BJ (cell line): ENCODE measurements at places on chromosomes 4 and X.

DNA sequence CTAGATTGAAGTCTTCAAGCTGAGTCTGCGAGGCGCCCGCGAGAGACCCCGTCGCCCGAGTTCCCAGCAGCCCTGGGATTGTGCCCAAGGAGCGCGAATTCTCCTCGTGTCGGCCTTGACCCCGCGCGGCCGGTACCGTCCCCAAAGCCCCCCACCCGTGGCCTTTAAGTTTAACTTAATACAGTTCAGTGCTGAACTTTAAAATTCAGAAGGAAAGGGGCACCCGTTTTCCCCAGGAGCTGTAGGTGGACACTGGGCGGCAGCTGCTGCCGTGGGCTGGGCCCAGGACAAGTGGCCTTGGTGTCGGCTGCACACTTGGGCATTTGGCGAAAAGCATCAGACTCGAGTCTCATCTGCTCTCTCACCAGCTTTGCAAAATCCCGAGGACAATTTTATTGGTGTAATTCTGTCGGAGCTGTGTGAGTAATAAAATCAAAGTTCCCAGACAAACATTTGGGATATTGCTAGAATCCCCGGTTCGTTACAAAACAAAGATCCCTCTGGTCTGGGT lies 634 bp downstream of the CWH43 start:
- no peak for DNase-seq

DNA sequence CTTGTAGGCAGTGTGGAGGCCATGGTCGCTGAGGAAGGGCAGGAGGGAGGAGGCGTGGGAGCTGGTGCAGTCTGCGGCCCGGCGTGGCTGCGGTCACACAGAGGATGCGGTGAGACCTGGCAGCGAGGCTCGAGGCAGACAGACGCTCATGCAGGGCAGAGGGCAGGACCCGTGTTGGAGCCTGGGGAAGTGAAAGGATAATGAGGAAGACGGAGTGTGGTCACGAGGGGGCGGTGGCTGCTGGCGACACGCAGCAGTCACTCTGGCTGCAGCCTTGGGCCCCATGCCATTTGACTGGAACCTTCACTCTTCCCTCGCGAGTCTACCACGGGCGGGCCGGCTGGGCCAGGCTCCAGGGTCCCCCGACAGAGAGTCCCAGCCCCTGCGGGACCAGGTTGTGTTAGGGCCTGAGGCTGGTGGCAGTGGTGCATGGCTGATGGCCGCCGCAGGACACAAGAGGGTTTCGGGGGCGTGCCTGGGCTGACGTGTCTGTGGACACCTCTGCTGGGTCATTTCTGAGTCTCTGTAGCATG lies 68.8 kb upstream of the HGFAC start:
- DNase-seq, result no peak

DNA sequence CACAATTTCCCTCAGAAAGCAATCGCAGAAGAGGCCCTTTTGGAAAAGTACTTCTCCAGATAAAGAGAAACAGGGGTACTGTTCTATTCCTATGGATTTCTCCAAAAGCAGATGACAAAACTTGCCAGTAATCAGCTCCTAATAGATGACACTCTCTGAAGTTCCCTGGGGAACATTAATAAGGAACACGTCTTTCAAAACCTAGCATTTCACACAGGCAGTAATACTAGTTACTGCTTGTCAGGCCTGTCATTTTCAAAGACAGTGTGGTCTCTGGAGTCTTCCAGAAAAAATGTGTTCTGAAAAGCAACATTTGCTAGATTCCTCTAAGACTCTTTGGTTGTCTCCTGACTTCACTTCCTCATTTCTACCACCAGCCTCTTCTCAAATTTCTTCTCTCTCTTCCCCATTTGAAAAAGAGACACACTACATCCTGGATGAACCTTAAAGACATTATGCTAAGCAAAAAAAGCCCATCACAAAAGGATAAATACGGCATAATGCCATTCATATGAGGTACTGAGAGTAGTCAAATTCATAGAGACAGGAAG lies 47.3 kb downstream of the CHRDL1 start:
- DNase-seq, result no peak

DNA sequence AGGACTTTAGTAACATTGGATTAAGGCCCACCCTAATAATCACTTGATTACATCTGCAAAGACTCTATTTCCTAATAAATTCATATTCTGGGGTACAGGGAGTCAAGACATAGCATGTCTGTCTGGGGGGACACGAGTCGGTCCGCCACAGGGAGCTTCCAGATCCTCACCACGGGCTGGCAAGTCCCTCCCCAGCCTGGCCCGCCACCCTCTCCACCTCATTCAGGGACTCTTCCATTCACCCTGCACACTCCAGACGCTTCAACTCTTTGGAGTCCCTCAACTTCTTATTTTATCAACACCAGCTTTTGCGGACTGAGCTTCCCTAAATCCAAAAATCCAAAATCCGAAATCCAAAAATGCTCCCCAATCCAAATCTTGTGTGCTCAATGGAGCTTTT lies 71.2 kb downstream of the DCTD start:
- DNase-seq, result no peak

GRCh38 chrX:28697732-28698131 lies 110.5 kb downstream of the IL1RAPL1 start:
- DNase-seq, result no peak

DNA sequence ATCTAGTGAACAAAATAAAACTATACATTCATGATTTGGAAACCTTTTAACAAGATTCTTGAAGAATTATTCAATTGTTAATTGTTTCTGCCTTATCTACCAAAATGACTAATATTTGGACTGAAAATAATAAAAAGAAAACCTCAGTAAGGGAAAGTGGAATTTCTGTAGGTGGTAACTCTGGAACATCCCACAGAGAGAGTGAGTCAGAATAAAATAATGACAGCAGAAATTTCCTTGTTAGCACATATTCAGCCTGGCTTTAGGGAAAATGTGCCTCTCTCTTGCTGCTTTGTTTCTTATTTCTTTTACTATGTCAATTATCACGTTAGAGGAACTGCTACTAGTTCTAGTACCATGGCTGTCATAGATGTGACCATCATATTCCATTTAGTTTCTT lies 421.5 kb upstream of the GNPDA2 start:
- DNase-seq, result no peak

- DNase-seq, result no peak
Measured at GRCh38 chr4:48041535-48042137, 25.1 kb downstream of the NIPAL1 start.

DNA sequence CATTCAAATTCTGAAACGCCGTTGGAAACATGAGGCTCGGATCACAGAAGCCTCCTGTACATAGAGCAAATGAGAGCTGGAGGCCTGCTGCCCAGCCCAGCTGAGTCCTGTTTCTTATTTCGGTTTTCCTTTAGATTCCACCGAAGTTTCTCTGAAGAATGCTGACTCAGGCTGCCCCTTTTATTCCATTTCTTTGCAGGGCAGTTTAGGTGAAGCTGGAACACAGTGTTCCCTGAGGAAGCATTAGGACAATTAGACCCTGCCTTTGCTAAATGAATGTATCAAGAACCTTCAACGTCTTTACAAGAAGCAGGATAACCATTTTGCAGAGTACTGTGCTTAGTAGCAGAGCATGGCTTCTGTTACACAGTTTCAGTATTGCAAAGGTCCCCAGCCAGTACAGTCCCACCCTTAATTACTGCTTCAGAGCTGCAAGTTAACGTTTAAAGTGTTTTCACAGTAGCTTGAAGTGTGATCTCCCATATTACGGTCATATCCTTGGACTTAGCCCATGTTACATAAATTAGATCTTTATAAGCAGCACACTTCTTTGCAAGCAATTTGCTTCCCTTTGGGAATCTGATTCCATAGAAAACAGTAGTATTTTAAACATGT lies 117.0 kb downstream of the TBL1X start:
- DNase-seq, result no peak
